HuH-7 (cell line): ENCODE measurements at places on chromosomes 11 and 22.

- no peak for DNase-seq
Observed at GRCh38 chr11:64747961-64748665, 4.2 kb upstream of the RASGRP2 start.

DNA sequence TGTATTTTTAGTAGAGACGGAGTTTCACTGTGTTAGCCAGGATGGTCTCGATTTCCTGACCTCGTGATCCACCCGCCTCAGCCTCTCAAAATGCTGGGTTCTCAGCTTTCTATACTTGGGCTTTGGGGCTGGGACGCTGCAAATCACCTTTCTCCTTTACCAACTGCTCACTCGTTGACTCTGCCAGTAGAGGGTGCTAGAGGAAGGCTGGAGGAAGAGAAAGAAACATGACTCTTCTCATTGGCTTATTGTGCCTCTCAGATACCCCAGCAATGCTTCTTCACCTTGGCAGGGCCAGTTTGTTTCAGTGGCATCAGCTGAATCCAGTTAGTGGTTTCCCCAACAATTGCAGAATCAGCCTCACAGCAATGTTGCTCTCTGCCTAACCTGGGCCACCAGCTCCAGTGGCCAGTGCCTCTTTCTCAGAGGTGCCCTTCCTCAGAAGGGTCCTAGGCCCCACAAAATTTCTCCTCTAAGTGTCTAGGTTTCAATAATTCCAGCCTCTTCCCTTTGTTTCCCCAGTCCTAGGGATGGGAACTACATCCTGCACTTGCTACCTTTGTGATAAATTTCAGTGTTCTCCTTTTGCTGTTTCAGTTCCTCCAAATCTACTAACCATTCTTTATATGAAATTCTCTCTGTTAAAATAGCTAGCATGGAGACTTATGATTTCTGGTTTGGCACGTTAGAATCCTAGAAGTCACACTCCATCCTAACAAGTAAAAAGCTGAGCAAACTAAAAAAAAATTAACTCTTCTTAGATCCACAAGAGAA, 71.5 kb upstream of the VSTM5 start:
- DNase-seq, result peak; percentile 35

GRCh38 chr22:22010358-22010757, 27.8 kb upstream of the TOP3B start:
- no peak for DNase-seq

GRCh38 chr11:120929664-120930154, 94.2 kb upstream of the TBCEL start:
- peak; percentile 74 for DNase-seq

- DNase-seq, result no peak
Observed at GRCh38 chr11:134584706-134585445, 172.8 kb upstream of the B3GAT1 start.

- DNase-seq, result no peak
Observed at GRCh38 chr22:35567351-35568141, 26.9 kb downstream of the RASD2 start.

GRCh38 chr22:35400501-35400790, 506 bp downstream of the MCM5 start:
- DNase-seq, result no peak

DNA sequence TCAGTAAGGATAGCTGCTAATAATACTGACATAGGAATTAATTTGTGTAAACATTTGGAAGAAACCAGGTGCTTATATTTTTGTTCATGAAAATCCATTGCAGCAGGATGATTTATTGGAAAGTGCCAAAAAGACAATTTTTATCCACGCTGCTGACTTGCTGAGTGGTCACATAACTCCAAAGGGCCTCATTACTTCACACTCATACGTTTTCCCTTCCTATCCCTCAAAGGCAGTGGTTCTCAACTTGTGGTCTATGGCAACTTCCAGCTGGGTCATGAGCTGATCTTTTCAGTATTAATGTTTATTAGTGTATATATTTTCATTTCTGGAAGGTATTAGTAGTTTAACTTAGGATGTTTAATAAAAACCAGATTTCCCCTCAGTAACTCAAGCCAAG, 178.1 kb downstream of the UVRAG start:
- DNase-seq, result no peak

- no peak for DNase-seq
Observed at GRCh38 chr11:41058138-41058537, 401.3 kb downstream of the LRRC4C start.

DNA sequence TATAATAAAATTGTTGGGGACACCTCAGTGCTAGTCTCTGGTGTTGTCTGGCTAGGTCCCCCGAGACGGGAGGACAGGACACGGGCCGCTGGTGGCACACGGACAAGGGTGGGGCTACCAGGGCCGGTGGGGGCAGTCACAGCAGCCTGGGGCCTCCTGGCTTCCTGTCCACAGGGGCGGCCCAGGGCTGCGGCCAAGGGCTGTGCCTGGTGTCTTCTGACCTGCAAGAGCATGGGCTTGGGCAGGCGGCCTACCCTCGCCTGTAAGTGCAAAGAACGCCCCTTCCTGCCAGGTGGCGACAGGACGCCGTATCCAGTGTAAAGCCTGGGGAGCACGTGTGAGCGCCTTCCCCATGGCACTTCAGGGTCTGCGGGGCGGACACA, 3.6 kb downstream of the LRFN4 start:
- no peak for DNase-seq

DNA sequence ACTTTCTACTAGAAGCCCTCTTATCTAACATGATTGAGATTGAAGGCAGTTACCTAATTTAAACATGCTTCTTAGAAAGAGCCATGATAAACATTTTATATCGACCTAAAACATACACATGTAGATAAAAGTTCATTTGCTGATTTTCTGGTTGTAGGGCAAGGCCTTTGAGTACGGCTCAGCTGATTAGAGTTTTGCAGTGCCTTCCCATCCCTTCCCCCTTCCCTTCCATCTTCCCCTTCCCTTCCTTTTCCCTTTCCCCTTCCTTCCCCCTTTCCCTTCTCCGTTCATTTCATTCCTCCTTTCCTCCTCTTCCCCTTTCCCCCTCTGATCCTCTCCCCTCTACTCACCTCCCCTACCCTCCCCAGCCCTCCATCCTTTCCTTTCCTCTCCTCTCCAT, 4.3 kb downstream of the LDHC start:
- DNase-seq, result no peak

- no peak for DNase-seq
Observed at GRCh38 chr11:1087279-1087960, 12.7 kb downstream of the MUC2 start.

- DNase-seq, result no peak
Observed at GRCh38 chr22:48545987-48546386, 1281.7 kb downstream of the BRD1 start.

GRCh38 chr22:22213231-22213630, 31.4 kb upstream of the VPREB1 start:
- DNase-seq, result no peak

DNA sequence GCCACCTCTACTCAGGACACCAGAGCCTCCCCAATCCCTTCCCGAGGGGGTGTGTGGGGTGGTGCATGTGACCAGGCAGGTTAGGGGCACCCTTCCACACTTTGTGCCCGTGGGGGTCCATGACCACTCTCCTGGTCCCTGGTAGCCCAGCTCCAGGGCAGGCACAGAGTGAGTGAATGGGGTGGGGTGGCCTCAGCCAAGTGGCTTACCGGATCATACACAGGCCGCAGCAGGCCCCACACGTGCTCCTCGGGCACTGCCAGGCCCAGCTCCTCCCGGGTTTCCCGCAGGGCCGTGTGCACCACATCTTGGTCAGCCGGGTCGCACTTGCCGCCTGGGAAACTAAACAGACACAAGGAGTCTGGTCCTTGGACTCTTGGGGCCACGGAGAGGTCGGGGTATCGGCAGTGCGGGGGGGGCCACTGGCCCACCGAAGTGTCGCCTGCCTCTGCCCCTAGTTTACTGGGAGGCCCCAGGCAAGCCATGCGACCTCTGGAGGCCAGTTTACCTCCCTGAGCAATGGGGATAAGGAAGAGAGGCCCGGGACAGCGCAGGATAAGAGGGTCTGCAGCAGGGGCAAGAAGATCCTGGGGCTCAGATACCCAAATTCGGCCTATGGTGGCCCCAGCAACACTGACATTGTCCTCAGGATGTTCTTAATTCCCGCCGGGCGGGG, 889 bp downstream of the NUDT8 start:
- no peak for DNase-seq

GRCh38 chr11:67468456-67468758, 644 bp downstream of the TMEM134 start:
- DNase-seq, result no peak

GRCh38 chr22:47219789-47220188, 457.3 kb downstream of the TBC1D22A start:
- no peak for DNase-seq

DNA sequence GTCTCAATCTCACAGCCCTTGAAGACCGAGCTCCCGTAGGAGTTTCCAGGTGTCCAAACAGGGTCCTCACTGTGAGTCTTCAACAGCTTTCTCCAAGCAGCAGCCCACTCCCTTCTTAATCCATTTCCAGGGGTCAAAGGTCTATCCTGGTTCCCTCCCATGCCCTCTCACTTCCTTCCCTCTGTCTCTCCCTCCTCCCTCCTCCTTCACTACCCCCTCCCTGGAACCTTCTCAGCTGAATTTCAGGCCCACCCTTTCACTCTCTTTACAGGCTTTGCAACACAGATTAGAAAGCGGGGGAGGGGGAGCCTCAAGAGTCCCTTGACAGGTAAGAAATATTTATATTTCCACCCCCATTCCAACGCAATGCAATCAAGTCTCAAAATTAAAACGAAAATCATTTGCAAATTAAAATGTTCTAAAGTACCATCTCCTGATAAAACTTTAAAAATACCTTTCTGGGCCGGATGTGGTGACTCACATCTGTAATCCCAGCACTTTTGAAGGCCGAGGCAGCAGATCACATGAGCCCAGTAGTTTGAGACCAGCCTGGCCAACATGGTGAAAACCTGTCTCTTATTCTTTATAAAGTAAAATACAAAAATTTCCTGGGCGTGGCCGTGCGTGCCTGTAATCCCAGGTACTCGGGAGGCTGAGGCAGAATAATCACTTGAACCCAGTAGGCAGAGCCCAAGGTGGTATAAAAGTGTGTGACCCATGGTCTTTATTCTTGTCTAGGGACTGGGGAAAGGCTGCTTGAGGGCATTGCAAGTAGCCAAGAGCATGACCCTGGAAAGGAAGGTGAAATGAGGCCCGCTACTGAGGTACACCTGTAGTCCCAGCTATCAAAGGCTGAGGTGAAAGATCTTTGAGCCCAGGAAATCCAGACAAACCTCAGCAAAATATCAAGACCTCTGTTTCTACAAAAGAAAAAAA, 865 bp upstream of the ZNF280A start:
- DNase-seq, result no peak

- no peak for DNase-seq
Observed at GRCh38 chr11:8059571-8060011, 21.4 kb upstream of the TUB start.

- DNase-seq, result no peak
Observed at GRCh38 chr22:49764127-49764581, 63.5 kb downstream of the BRD1 start.

GRCh38 chr11:119016216-119017009, 1.7 kb downstream of the RPS25 start:
- no peak for DNase-seq

GRCh38 chr11:86089659-86090058, 20.8 kb upstream of the PICALM start:
- DNase-seq, result no peak

GRCh38 chr22:40838486-40838885, 18.0 kb downstream of the ST13 start:
- DNase-seq, result no peak

DNA sequence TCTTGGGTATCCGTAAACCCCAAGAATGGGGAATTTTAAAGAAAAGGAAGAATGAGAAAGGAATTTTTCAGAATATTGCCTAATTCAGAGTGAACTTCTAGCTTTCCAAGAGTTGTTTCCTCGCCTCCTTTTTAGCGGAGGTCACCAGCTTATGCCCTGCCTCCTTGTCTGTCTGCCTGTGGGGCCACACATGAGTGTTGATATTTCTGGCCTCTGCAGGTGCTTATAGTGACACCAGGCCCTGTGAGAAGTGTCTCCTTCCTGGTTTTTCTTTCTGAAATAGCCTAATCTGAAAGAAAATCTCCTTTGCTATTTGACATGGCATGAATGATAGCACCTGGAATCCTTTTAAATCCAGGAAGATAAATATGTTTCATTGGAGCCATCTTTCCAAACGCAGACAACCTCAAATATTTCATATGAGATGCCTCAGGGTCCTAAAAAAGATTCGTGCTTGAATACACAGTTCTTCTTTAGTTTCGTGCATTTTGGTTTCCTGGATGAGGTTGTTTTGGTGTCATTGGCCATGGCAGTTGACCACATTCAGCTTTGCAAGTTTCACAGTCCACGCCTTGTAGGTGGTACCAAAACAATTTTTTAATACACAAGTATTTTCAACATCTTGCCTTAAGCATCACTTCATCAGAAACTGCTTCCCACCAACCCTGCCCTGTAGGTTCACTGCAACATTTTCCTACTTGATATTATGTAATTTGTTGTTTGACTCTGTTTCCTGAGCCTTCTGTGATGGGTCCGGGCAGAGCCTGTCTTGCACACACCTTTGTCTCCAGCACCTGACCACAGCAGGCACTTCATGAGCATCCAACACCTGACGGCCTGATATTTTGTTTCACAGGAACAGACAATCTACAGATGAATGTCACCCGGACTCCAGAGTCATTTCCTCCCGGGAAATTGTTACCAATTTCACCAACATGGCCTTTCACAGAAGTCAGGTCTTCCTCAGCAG, 159.4 kb downstream of the C11orf91 start:
- DNase-seq, result no peak

DNA sequence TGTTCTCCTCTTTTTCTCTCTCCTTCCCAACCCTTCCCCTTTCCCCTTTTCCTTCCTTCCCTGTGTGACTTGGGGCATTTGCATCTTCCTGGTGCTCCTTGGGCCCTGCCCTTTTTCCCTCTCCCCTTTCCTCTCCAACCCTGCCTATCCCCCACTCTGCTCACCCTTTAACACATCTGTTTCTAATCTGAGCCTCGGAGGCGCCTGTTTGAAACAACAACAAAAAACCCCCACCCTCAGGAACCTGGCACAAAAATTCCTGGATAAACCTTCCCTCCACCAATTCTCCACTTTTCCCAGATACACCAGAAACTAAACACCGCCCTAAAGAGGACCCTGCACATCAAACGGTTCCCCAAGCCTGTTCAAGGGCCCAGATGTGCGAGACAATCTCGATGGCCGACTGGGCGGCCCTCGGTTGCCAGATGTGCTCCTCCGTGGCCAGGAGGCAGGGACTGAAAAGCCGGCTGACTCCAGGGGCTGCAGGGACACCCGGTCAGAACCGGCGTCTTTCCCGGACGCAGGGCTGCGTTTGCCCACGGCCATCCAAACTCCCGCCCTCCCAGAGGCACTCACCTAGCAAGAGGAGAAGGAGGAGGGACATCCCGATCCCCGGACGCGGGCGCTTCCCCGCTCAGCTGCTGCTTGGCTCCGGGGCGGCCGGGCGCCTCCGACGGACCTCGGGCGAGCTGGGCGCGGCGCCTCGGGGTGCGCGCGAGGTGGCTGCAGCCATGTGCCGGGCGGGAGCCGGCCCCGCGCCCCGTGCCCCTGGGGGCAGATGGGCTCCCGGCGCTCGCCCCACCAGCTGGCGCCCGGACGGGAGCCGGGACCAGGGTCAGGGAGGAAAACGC, 486 bp downstream of the CLMP start:
- no peak for DNase-seq

GRCh38 chr22:25101986-25102385, 97.7 kb upstream of the CRYBB3 start:
- DNase-seq, result no peak

- DNase-seq, result no peak
Observed at GRCh38 chr11:71387784-71388636, 60.2 kb downstream of the DHCR7 start.

- DNase-seq, result peak; percentile 39
Observed at GRCh38 chr11:59778122-59778521, 22.9 kb downstream of the STX3 start.
